Activated CD4-positive, alpha-beta T cell treated with anti-CD3 and anti-CD28 coated beads for 1 hour (primary cell): ENCODE measurements at places on chromosomes 7 and 10.

DNA sequence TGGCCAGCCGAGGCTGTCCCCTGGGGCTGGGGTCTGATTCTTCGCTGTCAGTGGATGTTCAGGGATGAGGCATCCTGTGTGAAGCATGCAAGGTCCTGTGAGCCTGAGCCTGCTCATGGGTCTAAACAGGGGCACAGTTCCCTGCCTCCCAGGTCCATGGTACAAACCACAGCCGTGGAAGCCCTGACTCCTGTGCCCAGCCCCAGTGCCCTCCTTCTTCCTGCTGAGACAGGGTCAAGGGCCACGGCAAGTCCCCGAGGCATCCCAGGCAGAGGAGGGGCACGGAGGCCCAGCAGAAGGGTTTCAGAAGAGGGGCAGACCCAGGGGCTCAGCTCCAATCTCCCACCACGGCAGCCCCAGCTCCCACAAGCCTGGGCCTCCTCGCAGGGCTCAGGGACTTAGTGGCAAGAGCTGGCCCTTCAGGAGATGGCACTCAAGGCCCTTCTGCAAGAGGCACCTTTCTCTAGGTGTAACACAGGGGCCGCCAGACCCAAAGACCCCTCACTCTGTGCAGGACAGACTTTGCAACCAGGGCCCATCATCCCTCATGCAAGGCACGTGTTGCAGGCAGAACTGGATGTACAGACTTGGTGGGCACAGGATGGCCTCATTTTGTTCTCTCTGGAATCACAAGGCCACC lies 248.8 kb downstream of the TCERG1L start:
- DNase-seq = no peak

DNA sequence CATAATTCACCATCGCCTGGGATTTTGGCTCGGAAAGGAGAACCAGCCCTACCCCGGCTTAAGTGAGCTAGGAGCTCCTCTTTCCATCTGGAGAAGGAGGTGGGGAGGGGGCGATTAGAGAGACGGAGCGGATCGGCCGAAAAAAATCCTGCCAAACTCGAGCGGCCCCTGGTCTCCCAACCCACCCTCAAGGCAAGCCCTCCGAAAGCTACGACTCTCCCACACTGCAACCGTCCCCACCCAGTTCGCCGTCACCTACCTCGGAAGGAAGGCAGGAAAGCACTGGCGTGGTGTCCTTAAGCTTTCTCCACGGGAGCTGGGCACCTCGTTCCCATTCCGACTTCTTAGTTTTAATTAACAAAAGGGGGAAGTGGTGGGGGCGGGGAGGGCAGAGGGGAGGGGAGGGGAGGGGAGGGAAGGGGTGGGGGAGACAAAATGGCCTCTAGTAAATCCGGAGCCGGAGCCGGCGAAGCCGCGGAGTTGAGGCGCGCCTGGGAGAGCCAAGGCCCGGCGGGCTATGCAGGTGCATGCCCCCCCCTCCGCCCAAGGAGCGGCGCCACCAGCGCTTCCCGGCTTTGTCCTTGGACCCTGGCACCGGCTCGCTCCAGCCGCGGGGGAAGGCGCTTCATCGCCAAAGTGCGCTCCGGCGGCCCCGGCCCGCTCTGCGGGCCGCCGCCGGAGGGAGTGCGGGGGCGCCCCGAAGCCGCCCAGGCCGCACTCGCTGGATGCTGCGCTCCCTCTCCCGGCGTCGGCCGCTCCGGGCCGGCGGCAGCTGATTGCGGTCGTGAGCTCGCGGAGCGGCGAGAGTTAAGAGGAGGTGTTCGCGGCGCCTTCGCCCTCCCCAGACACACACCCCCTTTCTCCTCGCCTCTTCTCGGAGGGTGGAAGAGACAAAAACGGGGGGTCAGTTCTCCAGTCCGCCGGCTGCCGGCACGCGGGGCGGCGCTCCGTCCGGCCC lies at the start of gene LRRC4:
TSS of gene LRRC4 (minus strand) at position 784 of the 958 bp plus-strand sequence. CDS start 797 bp downstream, outside the sequence.
- DNase-seq = no peak

GRCh38 chr7:42672339-42672999 lies 239.4 kb downstream of the C7orf25 start:
- DNase-seq = no peak

DNA sequence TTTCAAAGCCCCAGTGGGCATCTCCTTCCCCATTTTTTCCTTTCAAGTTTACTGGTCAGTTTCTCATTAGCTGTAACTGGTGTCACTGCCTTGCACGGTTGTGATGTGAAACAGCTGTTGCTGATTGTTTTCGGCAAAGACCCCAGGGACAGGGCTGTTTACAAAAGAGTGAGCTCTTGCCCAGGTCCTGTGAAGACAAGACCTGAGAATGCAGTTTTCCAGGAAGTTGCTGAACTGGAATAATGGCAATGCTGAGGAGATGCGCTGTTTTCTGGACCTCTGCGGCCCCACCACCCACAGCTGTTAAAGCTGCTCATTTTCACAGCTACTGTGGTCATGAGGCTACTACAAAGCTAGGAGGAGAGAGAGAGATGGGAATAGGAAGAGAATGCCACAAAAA lies 116.6 kb upstream of the RSU1 start:
- no peak for DNase-seq

- no peak for DNase-seq
Measured at GRCh38 chr10:118370499-118370898, 28.4 kb upstream of the FAM204A start.

GRCh38 chr10:70683601-70683934 lies 11.3 kb downstream of the ADAMTS14 start:
- no peak for DNase-seq

DNA sequence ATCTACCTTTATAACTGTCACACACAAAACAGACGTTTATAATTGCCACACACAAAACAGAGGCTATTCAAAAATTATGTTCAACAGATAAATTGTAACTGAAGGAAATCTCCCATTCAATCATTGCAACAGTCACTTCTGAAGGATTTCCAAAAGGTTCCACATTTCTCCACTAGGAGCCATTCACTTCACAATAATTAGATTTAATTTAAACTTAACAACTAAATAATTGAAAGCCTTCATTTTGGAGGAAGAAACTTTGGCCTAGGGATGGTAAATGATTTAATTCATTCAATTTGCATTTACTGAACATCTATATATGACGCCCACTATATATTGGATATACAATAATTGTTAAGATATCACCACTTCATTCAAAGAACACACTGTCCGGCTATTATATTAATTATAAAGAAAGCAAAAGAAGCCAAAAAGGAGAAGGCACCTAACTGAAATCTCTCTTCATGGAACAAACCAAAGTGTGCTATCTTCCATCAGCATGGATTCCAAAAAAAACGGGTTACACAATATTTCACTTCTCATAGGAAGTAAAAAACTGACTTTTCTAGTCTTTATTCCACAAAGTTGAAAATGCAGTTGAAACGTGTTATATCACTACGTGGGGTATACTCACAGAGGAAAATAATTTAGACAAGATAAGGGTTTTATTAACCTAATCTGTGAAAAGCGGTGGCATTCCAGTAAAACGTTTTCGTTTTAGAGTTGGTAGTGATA lies 1.7 kb downstream of the ATAD1 start:
- no peak for DNase-seq
